ENCODE measurements at places on chromosomes 5 and 9.
A peak's percentile ranks its signal among the peaks of the same experiment; 100 is the strongest.

GRCh38 chr9:16026886-16027285, 474.0 kb downstream of the CCDC171 start:
- DNase-seq: no peak

DNA sequence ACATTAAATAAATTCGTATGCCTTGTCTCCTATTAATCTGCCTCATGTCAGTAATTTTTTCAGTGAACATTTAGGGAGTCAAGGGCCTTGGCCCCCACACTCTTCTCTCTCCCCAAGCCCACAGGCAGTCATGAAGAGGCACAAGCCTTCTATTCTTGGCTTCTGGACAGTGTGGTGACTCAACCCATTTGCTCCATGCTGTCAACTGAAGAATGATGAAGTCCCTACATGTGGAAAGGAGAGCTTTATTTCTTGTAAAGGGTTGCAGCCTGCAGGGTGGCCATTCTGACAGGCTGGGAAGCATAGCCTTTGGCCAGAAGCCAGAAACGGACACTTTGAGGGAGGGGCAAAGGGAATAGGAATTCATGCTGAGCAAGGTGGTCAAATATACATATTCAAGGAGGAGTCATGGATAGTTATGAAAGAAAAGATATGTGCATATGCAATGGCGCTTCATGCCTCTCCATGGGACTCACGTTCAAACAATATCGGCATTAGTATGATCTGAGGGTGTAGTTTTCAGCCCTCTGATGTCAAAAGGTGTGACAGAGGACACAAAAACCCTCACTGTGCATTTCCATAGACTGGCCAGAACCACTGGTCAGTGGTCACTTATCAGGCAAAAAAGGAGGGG, 31.3 kb downstream of the ANKRA2 start:
- DNase-seq: no peak

- no peak for DNase-seq
Observed at GRCh38 chr9:74361508-74361907, 135.6 kb upstream of the RORB start.

DNA sequence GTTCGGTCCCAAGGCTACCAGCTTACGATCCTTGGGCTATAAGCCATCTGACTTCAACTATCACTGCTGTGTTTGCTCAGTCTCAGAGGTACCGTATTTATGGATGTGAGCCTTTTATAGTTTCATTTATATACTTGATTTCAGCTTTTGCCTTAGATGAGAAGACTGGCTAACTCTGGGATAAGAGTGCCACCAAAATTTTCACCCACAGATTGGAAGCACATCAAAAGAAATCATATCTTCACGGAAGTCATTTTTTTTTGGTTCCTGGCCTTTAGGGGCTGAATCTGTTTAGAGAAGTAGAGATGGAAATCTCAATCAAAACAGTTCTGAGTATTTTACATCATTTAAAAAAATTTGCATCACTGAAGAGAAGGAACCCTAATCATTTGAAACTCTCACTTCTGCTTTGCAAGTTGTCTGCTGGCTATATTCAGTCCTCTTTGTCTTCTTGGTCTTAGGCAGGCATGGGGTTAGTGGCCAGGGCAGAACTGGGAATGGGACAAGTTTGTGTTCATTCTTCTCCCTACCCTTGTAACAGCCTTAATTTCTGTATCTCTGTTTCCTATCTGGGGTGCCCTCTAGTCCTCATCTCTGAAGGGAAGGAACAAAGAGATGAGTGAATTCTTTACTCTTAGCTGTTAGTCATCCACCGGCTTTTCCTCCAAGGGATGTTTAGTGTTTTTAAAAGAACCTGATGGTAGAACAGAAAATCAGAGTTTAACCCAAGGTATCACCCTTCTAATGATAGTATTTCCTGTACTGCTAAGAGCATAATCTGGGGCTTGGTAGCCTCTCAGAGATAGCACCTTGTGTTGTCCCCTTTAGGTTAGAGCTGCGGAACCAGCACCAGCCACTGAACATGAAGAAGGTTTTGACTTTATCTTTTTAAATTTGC, 14.1 kb upstream of the TNFAIP8 start:
- no peak for DNase-seq

DNA sequence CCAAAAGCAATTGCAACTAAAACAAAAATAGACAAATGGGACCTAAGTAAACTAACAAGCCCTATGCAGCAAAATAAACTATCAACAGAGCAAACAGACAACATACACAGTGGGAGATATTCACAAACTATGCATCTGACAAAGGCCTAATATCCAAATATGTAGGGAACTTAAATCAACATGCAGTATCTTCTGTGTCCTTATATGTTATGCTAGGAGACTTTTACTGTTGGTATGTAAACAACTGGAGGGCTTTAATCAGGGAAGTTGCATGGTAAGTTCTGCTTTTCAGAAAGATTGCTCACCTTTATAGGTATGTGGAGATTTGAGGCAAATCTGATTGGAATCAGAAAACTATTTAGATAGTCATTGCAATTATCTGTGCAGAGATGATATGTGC, 461.2 kb upstream of the RIOK2 start:
- DNase-seq: no peak

- DNase-seq: no peak
Observed at GRCh38 chr9:114908805-114909448, 21.5 kb downstream of the TNFSF8 start.

GRCh38 chr9:72524820-72525540, 3.6 kb downstream of the TMC1 start:
- DNase-seq: peak; percentile 66

DNA sequence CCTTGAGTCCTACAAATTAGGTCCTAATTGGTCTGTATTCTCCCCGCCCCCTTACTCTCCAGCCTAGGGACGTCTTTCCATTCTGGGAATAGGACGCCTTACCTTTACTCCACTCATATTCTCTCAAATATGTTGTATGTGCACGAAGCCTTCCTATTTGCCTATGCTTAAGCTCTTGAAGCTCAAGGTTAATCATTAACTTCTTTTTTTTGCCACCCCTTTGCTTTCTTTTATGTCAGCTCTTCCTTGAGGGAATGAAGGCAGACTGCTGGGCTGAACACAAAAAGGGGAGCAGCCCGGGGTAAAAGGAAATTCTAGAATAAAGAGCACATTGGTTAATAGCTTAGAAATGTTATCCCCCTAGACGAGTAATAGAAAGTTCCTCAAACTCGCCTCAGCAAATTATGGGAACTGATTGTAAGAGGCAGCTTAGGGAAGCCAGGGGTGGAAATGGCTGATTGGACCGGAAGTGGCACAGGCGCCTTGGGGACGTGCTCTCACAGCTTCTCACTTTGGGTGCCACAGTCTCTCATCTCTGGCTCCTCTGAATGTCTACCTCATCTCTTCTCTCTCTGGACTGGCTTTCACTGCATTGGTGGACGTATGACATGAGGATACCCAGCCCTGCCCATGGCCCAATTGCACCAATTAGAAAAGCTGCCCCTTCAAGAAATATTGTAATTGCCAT, 122.3 kb upstream of the IL12B start:
- DNase-seq: no peak

DNA sequence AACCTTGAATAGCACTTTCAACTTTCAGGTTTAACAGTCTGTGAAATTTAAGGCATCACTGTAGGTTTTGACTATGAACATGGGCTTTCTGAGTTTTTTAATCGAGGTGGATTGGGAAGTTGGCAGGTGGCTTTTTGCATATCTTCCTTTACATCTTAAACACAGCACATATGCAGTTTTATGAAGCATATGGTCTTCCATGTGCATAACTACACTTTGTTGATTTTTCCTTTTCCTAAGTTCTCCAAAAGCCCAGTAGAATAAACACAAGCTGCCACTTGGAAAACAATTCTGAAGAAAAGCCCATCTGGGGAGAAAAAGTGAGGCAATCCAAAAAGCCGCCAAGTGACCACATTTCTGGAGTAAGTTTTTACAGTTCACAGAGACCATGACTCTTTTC, 236.5 kb upstream of the IL12B start:
- no peak for DNase-seq

DNA sequence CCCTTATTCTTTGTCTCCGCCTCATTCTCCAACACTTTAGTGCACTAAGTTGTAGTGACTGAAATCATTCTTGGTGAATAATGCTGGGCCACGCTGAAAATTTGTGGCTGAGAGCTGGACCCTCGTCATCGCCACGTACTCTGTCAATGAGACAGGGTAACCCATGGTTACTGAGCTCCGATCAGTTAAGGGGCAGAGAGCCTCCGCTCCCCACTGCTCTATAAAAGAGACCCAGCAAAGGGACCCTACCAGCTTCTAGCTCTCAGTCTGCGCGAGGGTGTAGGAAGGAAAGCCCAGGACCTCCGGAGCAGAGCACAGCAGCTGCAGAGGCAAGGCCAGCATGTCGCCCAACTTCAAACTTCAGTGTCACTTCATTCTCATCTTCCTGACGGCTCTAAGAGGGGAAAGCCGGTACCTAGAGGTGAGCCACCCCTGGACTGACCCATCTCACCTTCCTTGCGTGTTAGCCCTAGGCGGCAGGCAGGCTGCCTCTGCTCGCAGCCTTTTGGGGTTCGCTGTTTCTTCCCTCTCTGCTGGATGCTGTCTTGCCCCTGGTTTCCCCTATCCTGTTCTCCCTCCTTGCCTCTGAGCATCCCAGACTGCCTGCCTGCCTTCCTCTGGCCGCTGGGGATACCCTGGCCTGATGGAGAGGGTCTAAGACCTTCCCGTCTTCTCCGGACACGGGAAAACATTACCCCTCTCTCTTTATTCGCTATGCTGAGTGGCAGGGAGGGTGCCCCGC, at the start of gene CRHBP:
CRHBP (plus strand) TSS at position 251 of the 742 bp plus-strand sequence; CDS start at position 341, 90 bp downstream.
- no peak for DNase-seq

GRCh38 chr5:97735209-97735608, 552.2 kb upstream of the RIOK2 start:
- DNase-seq: peak; percentile 71

DNA sequence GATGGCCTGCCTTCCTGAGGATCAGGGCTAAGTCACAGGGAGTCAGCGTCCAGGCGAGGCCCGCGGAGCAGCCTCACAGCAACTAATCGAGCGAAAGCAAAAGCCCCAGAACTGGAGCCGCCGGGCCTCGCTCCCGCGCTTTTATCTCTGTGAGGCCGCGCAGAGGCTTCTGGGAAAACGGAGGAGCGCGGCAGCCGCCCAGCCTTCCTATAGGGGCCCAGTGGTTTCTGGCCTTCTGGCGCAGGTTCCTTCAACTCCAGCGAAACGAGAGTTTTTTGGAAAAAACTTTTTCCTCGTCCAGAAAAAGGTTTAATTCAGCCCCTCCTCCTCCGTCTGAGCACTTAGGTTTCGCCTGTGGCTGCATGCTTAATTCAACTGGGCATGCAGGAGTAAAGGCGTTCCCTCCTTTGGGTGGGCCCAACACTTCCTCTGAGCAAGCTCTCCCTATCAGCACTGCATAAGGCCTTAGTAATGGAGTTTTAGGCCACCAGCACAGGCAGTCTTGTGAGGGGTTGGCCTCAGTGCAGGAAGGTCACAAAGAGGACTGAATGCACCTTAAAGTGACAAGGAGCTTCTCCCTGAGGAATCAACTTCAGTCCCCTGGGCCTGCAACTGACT, at the start of gene MEIKIN:
MEIKIN (minus strand) TSS at position 113 of the 618 bp plus-strand sequence. CDS start 158 bp downstream, outside the sequence.
- no peak for DNase-seq

DNA sequence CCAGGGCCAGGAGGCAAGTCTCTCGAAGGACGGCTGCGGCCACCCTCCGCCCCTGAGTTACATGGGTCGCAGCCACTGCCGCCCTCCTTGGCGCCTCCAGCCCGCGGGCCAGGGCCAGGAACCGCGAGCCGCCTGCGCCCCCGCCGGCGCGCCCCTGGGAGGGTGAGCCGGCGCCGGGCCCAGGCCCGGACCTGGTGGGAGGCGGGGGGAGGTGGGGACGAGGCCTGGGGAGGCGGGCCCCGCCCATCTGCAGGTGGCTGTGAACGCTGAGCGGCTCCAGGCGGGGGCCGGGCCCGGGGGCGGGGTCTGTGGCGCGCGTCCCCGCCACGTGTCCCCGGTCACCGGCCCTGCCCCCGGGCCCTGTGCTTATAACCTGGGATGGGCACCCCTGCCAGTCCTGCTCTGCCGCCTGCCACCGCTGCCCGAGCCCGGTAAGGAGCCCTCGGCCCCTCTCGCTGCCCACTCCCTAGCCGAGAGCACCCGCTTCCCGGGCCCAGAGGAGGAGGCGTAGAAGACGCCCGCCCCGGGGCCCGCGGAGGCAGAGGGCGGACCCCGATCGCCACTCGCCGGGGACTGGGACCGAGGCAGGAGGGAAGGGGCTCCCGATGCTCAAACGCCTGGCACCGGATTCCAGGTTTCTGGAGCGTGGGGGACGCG, at the start of gene ASS1:
ASS1 (plus strand) TSS at position 397 of the 657 bp plus-strand sequence. CDS start 7,268 bp downstream, outside the sequence.
- no peak for DNase-seq

GRCh38 chr9:15433661-15434060, 11.0 kb downstream of the SNAPC3 start:
- DNase-seq: no peak

DNA sequence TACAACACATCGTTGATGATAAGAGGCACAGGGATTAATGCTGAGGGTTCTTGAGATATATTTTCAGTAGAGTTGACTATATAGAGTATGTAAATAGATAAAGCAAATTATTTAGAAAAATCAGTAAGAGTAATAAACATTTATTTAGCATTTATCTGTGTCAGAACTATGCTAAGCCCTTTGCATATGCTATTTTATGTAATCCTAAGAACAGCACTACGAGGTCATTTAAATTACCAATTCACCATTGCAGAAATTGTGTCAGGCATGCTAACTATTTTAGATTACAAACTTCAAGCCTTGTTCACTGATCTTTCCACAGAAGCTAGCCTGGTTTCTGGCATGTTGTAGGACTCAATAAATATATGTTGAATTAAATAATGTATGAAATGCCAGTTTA, 20.4 kb upstream of the REEP2 start:
- DNase-seq: no peak

- no peak for DNase-seq
Observed at GRCh38 chr9:131668439-131669268, 71.2 kb downstream of the RAPGEF1 start.

- no peak for DNase-seq
Observed at GRCh38 chr5:80054682-80055081, 19.5 kb downstream of the THBS4 start.

DNA sequence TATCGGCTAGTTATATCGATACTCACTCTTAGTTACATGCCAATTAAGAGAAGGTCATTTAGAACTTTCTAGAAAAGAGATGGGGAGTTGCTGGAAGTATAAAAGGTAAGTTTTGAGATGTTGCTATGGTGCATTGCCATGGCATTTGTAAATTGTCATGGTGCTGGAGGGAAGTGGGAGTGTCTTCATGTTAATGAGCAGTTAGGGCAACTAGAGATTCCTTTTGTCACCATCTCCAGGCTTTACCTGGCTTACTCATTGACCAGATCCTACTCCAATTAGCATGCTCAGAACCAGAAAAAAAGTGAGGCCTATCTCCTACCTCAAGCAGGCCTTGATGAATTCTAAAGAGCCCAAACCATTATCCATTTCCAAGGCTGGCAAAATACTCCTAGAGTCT, 82.8 kb downstream of the PRR16 start:
- DNase-seq: no peak

DNA sequence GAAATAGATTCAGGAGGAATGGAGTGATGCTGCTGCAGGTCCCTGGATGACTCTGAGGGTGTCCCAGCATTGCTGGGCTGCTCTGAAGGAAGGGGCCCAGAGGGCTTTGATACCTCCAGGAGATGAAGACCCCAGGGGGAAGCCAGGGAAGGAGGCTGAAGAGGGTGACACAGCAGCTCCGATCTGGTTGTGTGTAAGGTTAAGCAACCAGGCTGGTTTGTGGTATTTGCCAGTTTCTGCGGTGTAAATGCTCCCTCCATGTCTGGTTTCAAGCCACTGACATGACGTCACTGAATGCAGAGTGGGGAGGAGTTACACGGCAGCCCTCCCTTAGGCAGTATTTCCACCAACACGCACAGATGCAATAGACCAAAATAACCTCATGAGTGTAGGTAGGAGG, 40.0 kb upstream of the ORM1 start:
- peak; percentile 84 for DNase-seq
